Fibroblast of mammary gland (primary cell): ENCODE measurements at places on chromosomes 1 and 21.

GRCh38 chr1:99919220-99919619 lies 50.6 kb upstream of the SLC35A3 start:
- peak; percentile 55 for DNase-seq

DNA sequence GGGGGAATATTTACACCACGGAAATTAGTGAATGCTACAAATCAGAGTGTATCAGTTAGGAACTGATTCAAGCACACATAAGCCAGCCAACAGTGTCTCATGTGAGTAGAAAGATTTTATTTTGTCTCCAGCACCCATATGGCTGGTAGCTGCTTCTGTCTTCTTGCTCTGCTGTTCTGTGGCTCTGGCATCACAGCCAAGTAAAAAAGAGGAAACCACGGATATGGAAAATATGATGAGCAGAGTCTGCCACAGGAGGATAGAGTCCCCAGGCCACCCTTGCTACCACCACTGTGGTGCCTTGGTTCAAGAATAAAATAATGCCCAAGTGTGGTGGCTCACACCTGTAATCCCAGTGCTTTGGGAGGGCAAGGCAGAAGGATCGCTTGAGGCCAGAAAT lies 53.6 kb upstream of the SPOCD1 start:
- no peak for DNase-seq

GRCh38 chr1:174870319-174870718 lies 129.4 kb upstream of the CACYBP start:
- DNase-seq = no peak

- DNase-seq = no peak
Observed at GRCh38 chr21:17264182-17264581, 248.7 kb upstream of the CXADR start.

- peak; percentile 67 for DNase-seq
Observed at GRCh38 chr1:97668945-97669344, 251.9 kb downstream of the DPYD start.

DNA sequence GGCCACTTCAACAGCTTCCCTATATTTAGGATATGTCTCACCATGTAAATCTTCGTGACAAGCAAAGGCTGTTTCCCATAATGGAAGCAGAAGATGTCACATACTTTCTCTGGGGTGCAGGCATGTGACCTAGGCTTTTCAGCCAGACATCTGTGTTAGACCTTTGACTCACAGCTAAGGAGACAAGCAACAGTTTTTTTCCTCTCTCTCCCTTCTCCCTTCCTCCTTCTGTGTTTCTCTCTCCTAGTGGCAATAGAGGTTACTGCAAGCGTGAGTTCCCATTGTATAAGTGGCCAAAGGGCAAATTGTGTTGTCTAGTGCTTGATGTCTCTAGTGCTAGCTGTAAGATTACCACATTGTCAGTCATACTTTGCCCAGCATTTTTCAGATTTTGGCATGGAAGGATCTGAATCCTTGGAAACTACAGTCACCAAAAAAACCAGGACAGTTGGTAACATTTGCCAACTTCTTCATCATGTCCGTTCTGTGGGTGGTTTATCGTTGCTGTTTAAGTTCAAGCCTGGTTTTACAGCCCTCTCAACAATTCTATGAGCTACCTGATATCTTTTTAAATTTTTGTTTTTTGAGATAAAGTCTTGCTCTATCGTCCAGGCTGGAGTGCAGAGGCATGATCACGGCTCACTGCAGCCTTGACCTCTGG lies 44.4 kb upstream of the RABGAP1L start:
- DNase-seq = peak; percentile 74

DNA sequence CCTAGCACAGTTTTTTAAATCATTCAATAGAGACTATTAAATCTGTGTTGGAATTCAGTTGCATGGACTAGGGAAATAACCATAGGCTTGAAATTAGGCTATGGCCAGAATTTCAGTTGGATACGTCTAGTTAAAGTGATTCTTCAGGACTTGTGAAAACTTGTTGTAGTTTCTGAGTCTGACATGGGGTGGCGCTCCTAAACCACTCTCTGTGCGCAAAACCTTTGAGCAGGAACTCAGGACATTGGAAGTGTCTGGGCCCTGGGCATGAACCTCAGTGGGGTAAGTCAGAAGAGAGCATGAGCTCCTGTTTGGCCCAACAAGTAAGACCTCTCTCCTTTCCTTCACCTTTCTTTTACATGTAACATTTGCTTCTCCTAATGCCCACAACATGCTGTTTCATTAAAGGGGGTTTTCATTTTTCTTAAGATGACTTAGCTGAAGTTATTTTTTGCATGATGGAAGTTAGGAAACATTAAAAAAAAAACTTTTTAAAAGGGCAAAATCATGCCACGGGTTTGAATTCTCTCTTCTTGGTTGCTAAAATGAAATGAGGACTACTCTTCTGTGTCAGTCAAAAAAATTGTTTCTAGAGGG lies 17.1 kb upstream of the CCDC190 start:
- peak; percentile 87 for DNase-seq

DNA sequence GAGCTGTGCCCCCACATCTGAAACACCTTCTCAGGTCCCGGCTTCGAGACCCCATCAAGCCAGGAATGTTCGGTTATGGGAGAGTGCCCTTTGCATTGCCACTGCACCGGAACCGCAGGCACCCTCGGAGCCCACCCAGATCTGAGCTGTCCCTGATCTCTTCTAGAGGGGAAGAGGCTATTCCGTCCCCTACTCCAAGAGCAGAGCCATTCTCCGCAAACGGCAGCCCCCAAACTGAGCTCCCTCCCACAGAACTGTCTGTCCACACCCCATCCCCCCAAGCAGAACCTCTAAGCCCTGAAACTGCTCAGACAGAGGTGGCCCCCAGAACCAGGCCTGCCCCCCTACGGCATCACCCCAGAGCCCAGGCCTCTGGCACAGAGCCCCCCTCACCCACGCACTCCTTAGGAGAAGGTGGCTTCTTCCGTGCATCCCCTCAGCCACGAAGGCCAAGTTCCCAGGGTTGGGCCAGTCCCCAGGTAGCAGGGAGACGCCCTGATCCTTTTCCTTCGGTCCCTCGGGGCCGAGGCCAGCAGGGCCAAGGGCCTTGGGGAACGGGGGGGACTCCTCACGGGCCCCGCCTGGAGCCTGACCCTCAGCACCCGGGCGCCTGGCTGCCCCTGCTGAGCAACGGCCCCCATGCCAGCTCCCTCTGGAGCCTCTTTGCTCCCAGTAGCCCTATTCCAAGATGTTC lies 4.3 kb downstream of the ADAMTSL4 start:
- DNase-seq = no peak

GRCh38 chr1:230737622-230738262 lies 9.4 kb upstream of the CAPN9 start:
- no peak for DNase-seq

DNA sequence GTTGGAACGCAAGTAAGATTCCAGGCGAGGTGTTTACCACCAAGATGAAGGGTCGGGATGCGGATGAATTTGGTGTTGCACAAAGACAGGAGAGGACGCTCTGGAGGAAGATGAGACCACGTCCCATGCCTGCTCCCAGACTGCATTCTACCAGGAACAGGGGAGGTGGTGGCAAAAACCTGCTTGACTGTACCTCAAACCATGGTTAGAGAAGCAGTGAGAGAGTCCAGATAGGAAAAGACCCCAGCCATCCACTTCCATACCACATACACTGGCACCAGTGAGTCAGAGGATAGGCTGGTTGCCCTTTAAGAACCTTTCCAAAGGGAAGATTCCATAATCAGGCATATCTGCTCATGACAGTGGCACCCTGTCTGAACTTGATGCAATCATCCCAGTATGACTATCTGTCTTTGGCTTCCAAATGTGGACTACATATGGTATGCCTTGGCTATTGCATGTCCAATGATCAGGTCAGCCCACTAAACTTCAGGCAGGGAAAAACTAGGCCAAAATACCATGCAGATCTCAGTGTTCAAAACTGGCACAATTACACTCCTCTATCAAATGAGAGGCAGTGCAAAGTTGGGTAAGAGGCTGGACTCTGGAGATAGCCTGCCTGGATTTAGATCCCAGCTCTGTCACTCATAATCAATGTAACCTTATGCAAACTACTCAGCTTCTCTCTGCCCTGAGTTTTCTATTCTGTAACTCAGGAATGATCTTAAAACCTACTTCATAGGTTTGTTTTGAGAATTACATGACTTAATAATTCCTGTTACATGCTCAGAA lies 20.6 kb downstream of the NPR1 start:
- DNase-seq = peak; percentile 86

- DNase-seq = no peak
Observed at GRCh38 chr1:97911266-97912215, 9.3 kb downstream of the DPYD start.

DNA sequence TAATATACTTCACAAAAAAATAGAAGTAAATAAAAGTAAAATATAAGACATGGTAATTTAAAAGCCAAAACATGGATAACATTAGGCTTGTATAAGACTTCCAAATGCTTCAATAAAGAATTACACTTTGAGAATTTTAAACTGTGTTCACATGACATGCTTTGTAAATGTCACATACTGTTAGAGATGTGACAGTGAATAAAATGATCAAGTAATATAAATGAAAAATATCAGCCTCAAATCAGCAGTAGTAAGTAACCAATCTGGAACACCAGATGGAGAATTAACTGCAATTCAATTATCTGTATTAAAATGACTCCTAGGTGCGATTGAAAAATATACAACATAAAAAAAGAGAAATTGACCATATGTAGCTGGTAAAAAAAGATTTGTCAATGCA lies 1260.8 kb downstream of the BRINP3 start:
- DNase-seq = no peak

DNA sequence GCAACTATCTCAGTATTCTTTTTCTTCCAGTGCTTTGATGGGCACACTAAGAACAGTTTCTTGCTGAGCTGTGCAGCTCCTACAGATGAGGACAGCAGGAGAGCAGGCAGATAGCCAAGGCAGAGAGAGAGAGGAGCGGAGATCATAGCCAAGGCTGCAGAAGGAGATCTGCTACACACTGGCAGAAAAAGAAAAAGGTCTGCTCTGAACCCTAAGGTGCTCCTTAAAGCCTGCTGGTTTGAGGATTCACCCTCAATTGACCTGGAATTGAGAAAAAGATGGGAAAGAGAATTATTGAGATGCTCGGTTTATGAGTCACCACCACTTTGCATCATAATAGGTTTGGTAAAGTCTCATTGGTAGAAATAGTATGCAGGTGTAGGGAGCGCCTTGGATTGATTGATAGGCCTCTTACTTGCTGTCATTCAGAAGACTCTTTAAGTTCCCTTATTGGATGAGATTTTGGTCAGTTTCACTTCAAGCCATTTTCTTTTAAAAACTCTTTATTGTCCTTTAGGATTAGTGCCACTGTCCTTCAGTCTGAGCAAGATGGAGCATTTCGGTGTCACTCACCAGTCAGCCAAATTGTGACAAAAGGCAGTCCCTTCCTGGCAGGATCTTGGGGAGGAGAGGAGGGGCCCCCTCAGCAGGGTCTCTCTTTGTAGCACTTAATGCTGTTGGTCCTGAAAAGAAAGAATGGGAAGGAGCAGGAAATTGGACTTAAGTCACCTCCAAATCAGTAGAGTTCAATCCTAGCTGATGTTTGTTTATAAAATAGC lies 685.0 kb downstream of the ADGRL2 start:
- peak; percentile 20 for DNase-seq

- DNase-seq = no peak
Observed at GRCh38 chr1:244325056-244325758, 126.5 kb downstream of the ADSS2 start.

GRCh38 chr21:21907271-21907670 lies 909.1 kb downstream of the NCAM2 start:
- DNase-seq = no peak

GRCh38 chr1:156899956-156900718 lies 6.6 kb downstream of the PEAR1 start:
- DNase-seq = peak; percentile 77

GRCh38 chr1:22953740-22954141 lies 18.9 kb downstream of the LACTBL1 start:
- DNase-seq = no peak

- DNase-seq = no peak
Observed at GRCh38 chr1:8545078-8545477, 227.2 kb downstream of the SLC45A1 start.

GRCh38 chr1:172776071-172776470 lies 117.2 kb downstream of the FASLG start:
- peak; percentile 20 for DNase-seq

- peak; percentile 49 for DNase-seq
Observed at GRCh38 chr1:219676012-219676765, 63.3 kb upstream of the ZC3H11B start.

DNA sequence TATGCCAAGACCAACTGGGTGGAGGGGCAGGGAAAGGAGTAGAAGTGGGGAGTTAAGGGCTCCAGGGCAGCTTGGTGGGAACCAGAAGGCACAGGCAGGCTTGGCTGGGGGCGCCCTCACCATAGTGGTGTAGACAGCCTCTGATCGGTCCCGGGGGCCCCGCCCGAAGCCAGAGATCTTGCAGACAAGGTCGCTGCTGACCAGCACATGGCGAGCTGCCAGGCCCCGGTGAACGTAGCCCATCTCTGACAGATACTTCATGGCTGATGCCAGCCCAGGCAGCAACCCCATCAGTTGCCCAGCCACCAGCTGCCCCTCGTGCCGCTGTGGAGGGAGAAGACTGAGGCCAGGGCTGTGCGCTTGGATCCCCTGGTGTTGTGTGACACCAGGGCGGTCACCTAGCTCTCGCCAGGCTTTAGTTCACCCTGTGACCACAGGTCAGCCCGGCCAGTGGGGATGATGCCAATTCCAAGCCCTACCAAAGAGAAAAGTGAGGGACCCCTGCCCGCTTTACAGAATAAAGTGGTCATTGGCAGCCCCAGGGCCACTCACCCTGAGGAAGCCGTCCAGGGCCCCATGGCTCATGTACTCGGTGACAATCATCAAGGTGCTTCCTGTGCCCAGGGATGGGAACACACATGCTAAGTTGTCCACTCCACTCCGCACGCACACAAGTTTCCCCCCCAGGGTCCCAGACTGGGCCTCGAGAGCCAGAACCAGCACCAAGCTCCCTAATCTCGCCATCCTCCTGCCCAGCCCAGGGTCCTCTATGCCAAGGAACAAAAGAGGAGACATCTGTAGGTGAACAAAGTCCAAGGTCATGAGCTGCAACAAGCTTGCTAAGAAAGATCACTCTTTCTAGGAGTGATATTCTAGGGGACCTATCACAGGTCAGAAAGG lies 28.2 kb downstream of the CDCA8 start:
- DNase-seq = no peak

- no peak for DNase-seq
Observed at GRCh38 chr1:37430103-37430985, 44.0 kb upstream of the ZC3H12A start.

- DNase-seq = no peak
Observed at GRCh38 chr1:156582388-156583017, 3.0 kb downstream of the TTC24 start.

GRCh38 chr1:99137554-99138206 lies 126.6 kb upstream of the PLPPR4 start:
- no peak for DNase-seq

DNA sequence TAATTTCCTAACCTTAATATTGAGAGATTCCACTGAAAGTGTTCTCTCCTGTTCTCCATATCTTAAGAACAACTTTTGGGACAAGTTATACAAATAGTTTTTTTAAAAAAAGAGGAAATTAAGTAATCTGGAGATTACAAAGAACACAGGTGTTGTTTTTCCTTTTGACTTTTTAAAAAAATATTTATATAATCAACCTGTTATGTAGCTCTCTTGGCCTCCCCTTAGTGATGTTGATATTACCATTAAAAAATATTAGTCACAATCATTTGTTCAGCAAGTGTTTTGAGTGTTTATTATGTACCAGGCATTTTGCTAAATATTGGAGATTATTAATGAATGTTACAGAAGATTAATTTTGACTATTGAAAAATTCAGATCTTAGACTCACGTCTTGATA lies 8.1 kb downstream of the MAN1A2 start:
- no peak for DNase-seq
